Stimulated activated CD4-positive, alpha-beta T cell treated with anti-CD3 and anti-CD28 coated beads, TNF-alpha, amount 100 ng/mL, for 48 hours (primary cell): ENCODE measurements at places on chromosomes 2 and 18.

DNA sequence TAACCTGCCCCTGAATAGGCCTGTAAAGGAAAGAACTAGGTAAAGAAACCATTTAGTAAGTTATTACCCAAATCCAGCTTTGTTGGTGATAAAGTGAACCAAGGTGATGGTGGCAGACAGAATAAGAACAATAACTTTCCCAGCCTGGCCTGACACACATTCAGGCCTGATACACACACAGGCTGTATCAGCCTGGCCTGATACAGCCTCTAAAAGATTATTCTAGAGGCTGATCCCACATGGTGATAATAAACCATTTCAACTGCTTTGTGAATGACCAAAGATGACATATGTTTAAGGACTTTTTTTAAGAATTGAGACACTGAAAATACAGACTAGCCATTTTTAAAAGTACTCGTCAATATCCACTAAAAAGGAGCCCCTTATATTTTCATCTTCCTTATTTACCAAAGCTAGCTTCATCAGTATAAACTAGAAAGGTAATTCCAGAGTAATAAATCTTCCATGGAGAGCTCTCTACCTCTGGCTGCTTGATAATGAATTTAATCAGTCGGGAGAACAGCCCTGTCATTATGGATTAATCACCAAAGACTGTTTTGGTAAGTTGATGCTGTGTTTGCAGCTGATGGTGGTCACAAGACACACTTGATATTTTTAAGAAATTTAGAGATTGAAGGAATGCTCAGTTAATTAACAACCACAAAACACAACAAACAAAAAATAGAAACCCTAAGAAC, 77.2 kb downstream of the SLC8A1 start:
- no peak for DNase-seq

- DNase-seq, result no peak
Measured at GRCh38 chr2:69089998-69090397, 77.0 kb downstream of the ANTXR1 start.

- DNase-seq, result no peak
Measured at GRCh38 chr2:241733391-241734207, 831 bp upstream of the D2HGDH start.

- no peak for DNase-seq
Measured at GRCh38 chr2:174618179-174618578, 20.6 kb upstream of the WIPF1 start.
